ENCODE measurements at places on chromosomes 11 and 22.

GRCh38 chr11:6390718-6391469, 620 bp downstream of the SMPD1 start:
- peaks cover 6% of the 10 kb centered on the region for H3K4me1 ChIP-seq
- peak overlapping the region; percentile 95 for H3K4me3 ChIP-seq
- no peak for DNase-seq
- H3K36me3 ChIP-seq = peaks cover 28% of the 10 kb centered on the region
- peak overlapping the region; percentile 79 for H3K27ac ChIP-seq
- H3K27me3 ChIP-seq = no peaks in the 10 kb centered on the region

GRCh38 chr22:25134451-25134850, 65.2 kb upstream of the CRYBB3 start:
- H3K4me3 ChIP-seq = no peak overlapping the region
- no peak for DNase-seq

GRCh38 chr11:116993599-116993998, 104.6 kb downstream of the SIK3 start:
- H3K36me3 ChIP-seq = no peaks in the 10 kb centered on the region
- no peak for DNase-seq
- H3K27me3 ChIP-seq = no peaks in the 10 kb centered on the region
- H3K27ac ChIP-seq = no peak overlapping the region

- peak overlapping the region; percentile 87 for H3K4me3 ChIP-seq
- DNase-seq = peak; percentile 95
- H3K4me1 ChIP-seq = peaks cover 8% of the 10 kb centered on the region
- peak overlapping the region; percentile 72 for H3K27ac ChIP-seq
- no peaks in the 10 kb centered on the region for H3K27me3 ChIP-seq
- H3K36me3 ChIP-seq = peaks cover 44% of the 10 kb centered on the region
Observed at GRCh38 chr22:31345331-31346254, 553 bp downstream of the PATZ1 start.

- H3K4me3 ChIP-seq = no peak overlapping the region
- no peaks in the 10 kb centered on the region for H3K4me1 ChIP-seq
- no peak overlapping the region for H3K27ac ChIP-seq
Observed at GRCh38 chr11:45617871-45618601, 47.4 kb downstream of the CHST1 start.

GRCh38 chr11:109326781-109327180, 95.2 kb upstream of the C11orf87 start:
- DNase-seq = no peak
- H3K27me3 ChIP-seq = no peaks in the 10 kb centered on the region
- no peaks in the 10 kb centered on the region for H3K4me1 ChIP-seq
- no peak overlapping the region for H3K4me3 ChIP-seq

- H3K36me3 ChIP-seq = no peaks in the 10 kb centered on the region
- no peak for DNase-seq
- no peaks in the 10 kb centered on the region for H3K27me3 ChIP-seq
- H3K4me3 ChIP-seq = no peak overlapping the region
Observed at GRCh38 chr11:1555713-1556153, 16.3 kb downstream of the DUSP8 start.

GRCh38 chr22:33923660-33924246, 3.5 kb upstream of the LARGE1 start:
- no peaks in the 10 kb centered on the region for H3K36me3 ChIP-seq
- no peak overlapping the region for H3K27ac ChIP-seq
- no peaks in the 10 kb centered on the region for H3K4me1 ChIP-seq
- DNase-seq = peak; percentile 83
- no peaks in the 10 kb centered on the region for H3K27me3 ChIP-seq

GRCh38 chr22:38901111-38901641, 29.2 kb upstream of the CBX6 start:
- H3K4me1 ChIP-seq = no peaks in the 10 kb centered on the region
- H3K27ac ChIP-seq = no peak overlapping the region
- no peak overlapping the region for H3K4me3 ChIP-seq
- DNase-seq = no peak
- H3K36me3 ChIP-seq = no peaks in the 10 kb centered on the region

GRCh38 chr22:36405221-36405661, 17.5 kb upstream of the MYH9 start:
- H3K27me3 ChIP-seq = no peaks in the 10 kb centered on the region
- H3K4me3 ChIP-seq = no peak overlapping the region
- H3K4me1 ChIP-seq = no peaks in the 10 kb centered on the region
- peak overlapping the region; percentile 45 for H3K27ac ChIP-seq
- DNase-seq = no peak
- no peaks in the 10 kb centered on the region for H3K36me3 ChIP-seq

- peaks cover 24% of the 10 kb centered on the region for H3K27me3 ChIP-seq
- DNase-seq = no peak
- no peaks in the 10 kb centered on the region for H3K4me1 ChIP-seq
- H3K36me3 ChIP-seq = no peaks in the 10 kb centered on the region
- no peak overlapping the region for H3K4me3 ChIP-seq
Observed at GRCh38 chr22:46536537-46537224, 739 bp downstream of the CELSR1 start.

- no peaks in the 10 kb centered on the region for H3K27me3 ChIP-seq
- H3K36me3 ChIP-seq = no peaks in the 10 kb centered on the region
- H3K27ac ChIP-seq = no peak overlapping the region
- H3K4me1 ChIP-seq = peaks cover 21% of the 10 kb centered on the region
- H3K4me3 ChIP-seq = no peak overlapping the region
Observed at GRCh38 chr22:27840436-27840835, 38.9 kb upstream of the MN1 start.

- peak overlapping the region; percentile 64 for H3K4me3 ChIP-seq
- peak overlapping the region; percentile 88 for H3K27ac ChIP-seq
- H3K27me3 ChIP-seq = no peaks in the 10 kb centered on the region
Observed at GRCh38 chr11:64306876-64307622, 1.7 kb downstream of the ESRRA start.

- no peaks in the 10 kb centered on the region for H3K4me1 ChIP-seq
- no peak for DNase-seq
- H3K27me3 ChIP-seq = no peaks in the 10 kb centered on the region
- no peak overlapping the region for H3K4me3 ChIP-seq
- no peaks in the 10 kb centered on the region for H3K36me3 ChIP-seq
Observed at GRCh38 chr11:14445542-14446530, 53.8 kb downstream of the COPB1 start.

- DNase-seq = no peak
- H3K4me3 ChIP-seq = no peak overlapping the region
- no peaks in the 10 kb centered on the region for H3K4me1 ChIP-seq
Observed at GRCh38 chr11:76245720-76246119, 39.4 kb upstream of the WNT11 start.

DNA sequence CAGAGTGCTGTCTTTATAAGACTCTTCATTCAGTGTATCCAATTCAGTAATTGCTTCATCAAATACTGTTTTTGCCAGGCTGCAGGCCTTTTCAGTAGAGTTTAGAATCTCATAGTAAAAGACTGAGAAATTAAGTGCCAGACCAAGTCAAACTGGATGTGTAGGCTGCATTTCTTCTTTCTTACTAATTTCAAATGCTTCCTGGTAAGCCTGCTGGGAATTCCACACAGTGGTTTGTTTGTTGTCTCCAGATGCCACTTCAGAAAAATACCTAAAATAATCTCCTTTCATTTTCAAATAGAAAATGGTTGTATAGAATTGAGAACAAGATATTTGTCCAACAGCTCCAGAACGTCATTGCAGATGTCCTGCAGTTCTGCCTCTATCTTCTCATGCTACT, 34.7 kb downstream of the LDHAL6A start:
- no peak for DNase-seq
- no peak overlapping the region for H3K4me3 ChIP-seq
- peak overlapping the region; percentile 73 for H3K27ac ChIP-seq
- H3K4me1 ChIP-seq = peaks cover 5% of the 10 kb centered on the region

DNA sequence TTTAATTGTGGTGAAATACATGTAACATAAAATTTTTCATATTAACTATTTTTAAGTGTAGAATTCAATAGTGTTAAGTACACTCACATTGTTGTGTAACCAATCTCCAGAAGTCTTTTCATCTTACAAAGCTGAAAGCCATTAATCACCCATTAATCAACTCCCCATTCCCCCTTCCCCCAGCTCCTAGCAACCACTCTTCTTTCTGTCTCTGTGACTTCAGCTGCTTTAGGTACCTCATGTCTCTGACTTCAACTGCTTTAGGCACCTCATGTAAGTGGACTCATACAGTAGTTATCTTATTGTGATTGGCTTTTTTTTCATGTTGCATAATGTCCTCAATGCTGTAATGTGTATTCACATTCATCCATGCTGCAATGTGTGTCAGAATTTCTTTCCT, 150.8 kb upstream of the NTM start:
- no peak for DNase-seq
- no peak overlapping the region for H3K27ac ChIP-seq
- H3K27me3 ChIP-seq = no peaks in the 10 kb centered on the region

DNA sequence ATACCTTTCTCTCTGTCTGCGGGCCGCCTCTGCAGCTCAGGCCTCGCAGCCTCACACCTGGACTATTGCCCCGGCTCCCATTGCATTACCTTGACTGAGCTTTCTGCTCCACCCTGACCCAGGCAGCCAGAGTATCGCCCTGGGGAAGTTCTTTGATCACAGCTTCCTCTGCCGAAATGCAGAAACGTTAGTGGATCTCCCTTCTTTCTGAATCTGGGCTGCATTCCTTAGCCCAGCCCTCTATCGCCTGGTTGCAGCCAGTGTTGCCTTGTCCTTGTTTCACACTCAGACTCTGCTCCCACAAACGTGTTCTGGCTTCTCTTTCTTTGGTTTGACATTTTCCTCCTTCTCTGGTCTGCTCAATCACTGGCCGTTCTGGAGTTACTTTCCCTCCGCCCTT, 195.7 kb downstream of the ADAMTS15 start:
- H3K4me3 ChIP-seq = no peak overlapping the region
- peak; percentile 83 for DNase-seq
- no peaks in the 10 kb centered on the region for H3K36me3 ChIP-seq
- H3K4me1 ChIP-seq = peaks cover 3% of the 10 kb centered on the region

DNA sequence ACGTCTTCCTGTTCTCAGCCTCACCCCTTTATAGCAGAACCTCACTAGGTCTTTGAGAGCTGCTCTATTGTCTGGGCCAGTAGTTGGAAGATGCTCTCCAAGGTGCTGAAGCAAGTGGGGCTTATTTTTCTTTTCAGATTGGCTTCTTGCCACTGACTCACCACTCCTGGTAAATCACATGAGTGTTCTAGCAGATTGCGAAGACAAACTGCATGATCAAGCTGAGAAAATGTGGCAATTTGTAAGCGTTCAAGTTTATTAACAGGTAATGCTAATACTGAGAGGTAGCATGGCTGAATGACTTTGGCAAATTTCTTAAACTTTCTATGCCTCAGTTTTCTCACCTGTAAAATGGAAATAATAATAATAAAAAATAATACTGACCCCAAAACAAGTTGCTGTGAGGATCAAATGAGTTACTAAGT, 59.2 kb downstream of the CACNG2 start:
- H3K4me3 ChIP-seq = no peak overlapping the region
- H3K27me3 ChIP-seq = no peaks in the 10 kb centered on the region
- DNase-seq = peak; percentile 66
- no peak overlapping the region for H3K27ac ChIP-seq

GRCh38 chr11:42901084-42901483, 410.7 kb upstream of the API5 start:
- no peak overlapping the region for H3K27ac ChIP-seq
- DNase-seq = no peak
- no peaks in the 10 kb centered on the region for H3K4me1 ChIP-seq
- H3K36me3 ChIP-seq = no peaks in the 10 kb centered on the region
- no peak overlapping the region for H3K4me3 ChIP-seq
- H3K27me3 ChIP-seq = no peaks in the 10 kb centered on the region

DNA sequence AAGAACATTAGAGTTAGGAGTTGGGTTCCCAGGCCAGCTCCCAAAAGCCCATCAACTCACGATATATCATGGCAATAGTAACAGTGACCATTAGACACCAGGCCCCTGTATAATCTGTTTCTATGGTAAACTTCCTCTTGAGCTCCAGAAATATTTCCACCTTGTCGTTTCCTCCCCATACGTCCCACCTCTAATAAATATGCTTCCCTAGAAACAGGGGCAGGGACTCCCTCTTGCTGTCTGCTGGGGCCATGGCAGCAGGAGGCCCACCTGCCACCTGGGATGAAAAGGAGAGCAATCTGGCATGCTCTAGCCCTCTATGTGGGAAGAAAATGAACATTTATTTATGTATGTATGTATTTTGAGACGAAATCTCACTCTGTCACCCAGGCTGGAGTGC, 32.2 kb upstream of the AMOTL1 start:
- no peaks in the 10 kb centered on the region for H3K4me1 ChIP-seq
- H3K4me3 ChIP-seq = no peak overlapping the region
- H3K27ac ChIP-seq = no peak overlapping the region

- H3K36me3 ChIP-seq = no peaks in the 10 kb centered on the region
- no peak overlapping the region for H3K4me3 ChIP-seq
Observed at GRCh38 chr22:39895682-39896081, 2.1 kb upstream of the ENTHD1 start.

DNA sequence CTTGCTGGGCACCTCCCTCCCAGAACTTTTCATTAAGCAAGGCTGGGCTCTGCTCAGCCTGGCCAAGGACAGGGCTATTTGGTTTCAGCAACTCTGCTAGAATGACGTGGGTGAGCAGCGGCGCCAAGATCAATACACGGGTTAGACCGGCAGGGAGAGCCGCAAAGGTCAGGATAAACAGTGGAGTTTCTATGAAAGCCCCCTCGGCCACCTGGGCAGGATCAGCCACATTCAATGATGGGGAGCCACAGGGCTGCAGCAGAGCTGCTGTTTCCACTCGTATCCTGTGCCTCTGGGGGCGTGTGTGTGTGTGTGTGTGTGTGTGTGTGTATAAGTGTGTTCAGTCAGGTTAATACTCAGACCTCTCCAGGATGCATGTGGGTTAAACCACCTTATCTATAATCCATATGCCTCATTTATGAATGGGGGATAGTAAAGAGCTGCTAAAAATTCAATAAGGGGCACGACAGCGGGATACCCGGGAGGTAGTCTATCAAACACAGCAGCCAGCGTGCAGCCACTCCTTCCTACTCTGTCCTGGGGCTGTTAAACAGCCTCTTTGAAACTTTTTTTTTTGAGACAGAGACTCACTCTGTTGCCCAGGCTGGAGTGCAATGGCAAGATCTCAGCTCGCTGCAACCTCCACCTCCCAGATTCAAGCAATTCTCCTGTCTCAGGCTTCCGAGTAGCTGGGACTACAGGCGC, 34.8 kb downstream of the MYH9 start:
- peaks cover 5% of the 10 kb centered on the region for H3K36me3 ChIP-seq
- peaks cover 1% of the 10 kb centered on the region for H3K4me1 ChIP-seq
- no peak overlapping the region for H3K4me3 ChIP-seq
- H3K27me3 ChIP-seq = no peaks in the 10 kb centered on the region

All from small intestine (tissue), 16 donors.